Esophagus mucosa (tissue), 1 donor: ENCODE measurements at places on chromosomes 3 and 15. TPM values are rescaled to one million over a fixed set of nuclear protein-coding genes. Genes with fewer than 3 reads are reported as not detected.

Gene APOD
- total RNA-seq = 3.5 TPM

Gene MEF2A
- 25.5 TPM for total RNA-seq

Gene CHST13
- not detected for total RNA-seq

Gene GOLGA8J
- 0.20 TPM for total RNA-seq

Gene ARPP21
- not detected for total RNA-seq

Gene CHL1
- 10.0 TPM for total RNA-seq

Gene CPLX3
- total RNA-seq = not detected

Gene RLBP1
- total RNA-seq = not detected

Gene ERICH6
- total RNA-seq = not detected

Gene DGKG
- total RNA-seq = 0.40 TPM

Gene GP5
- total RNA-seq = 0.08 TPM
